ENCODE measurements at places on chromosomes 16 and 17.
A peak's percentile ranks its signal among the peaks of the same experiment; 100 is the strongest.

GRCh38 chr17:81867991-81868673, 3.0 kb downstream of the ARHGDIA start:
- H3K27ac ChIP-seq, result peak overlapping the region; percentile 56
- peaks cover 50% of the 10 kb centered on the region for H3K36me3 ChIP-seq
- peak overlapping the region; percentile 39 for H3K4me3 ChIP-seq
- DNase-seq, result no peak

DNA sequence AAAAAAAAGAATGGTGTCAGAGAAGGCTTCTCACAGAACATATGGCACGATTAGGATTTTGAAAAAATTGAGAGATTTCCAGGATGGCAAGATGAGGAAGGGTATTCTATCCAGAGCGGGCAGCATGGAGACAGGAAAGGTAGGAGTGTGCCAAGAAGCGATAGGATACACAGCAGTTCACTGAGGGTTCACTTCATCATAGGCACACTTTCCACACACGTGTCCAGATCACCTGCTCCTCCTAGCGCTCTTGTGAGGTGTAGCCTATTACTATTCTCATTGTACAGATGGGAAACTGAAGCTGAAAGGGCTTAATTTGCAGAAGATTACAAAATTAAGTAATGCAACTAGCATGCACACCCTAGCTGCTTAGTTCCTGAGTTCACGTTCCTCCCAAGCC, 6.2 kb upstream of the ELAC2 start:
- peaks cover 8% of the 10 kb centered on the region for H3K4me1 ChIP-seq
- no peaks in the 10 kb centered on the region for H3K36me3 ChIP-seq

- H3K36me3 ChIP-seq, result no peaks in the 10 kb centered on the region
- DNase-seq, result peak; percentile 76
- H3K4me3 ChIP-seq, result peak overlapping the region; percentile 72
- peaks cover 19% of the 10 kb centered on the region for H3K27me3 ChIP-seq
Observed at GRCh38 chr17:81735264-81736102, 23.4 kb downstream of the SLC25A10 start.

GRCh38 chr16:50640919-50641817, 39.9 kb downstream of the SNX20 start:
- DNase-seq, result no peak
- no peak overlapping the region for H3K27ac ChIP-seq
- peaks cover 2% of the 10 kb centered on the region for H3K4me1 ChIP-seq
- H3K4me3 ChIP-seq, result no peak overlapping the region

DNA sequence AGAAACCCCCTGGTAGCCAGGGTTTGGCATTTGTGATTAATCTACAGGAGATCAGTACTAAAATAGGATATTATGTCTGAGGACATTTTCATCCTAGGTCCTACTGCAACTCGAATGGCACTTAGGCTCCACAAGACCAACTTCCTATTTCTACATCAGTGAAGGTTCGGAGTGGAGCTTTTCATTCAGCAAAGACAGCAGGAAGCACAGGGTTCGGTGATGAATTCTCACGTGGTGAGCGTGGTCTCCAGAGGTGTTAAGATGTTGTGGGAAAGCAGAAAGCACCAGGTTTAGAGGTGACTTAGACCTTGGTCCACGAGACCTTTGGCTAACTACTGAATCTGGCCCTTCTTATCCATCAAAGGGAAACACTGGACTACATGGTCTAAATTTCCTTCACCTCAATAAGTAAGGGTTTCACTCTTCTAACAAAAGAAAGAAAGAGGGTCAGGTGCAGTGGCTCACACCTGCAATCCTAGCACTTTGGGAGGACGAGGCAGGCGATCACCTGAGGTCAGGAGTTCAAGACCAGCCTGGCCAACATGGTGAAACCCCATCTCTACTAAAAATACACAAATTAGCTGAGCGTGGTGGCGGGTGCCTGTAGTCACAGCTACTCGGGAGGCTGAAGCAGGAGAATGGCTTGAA, 13.9 kb upstream of the HELZ start:
- DNase-seq, result peak; percentile 76
- H3K4me1 ChIP-seq, result peaks cover 34% of the 10 kb centered on the region

All from activated CD4-positive, alpha-beta T cell treated with anti-CD3 and anti-CD28 coated beads, Interleukin-2, amount 10 ng/mL, durations not matched to agents 24 days and 14 days (primary cell).